ENCODE measurements at places on chromosomes 11 and 22. TPM values are rescaled to one million over a fixed set of nuclear protein-coding genes. Genes with fewer than 3 reads are reported as not detected.

The OR52I2 gene
- 0.03 TPM for polyA plus RNA-seq

The DEFB131B gene
- polyA plus RNA-seq: not detected

The GAL3ST1 gene
- 7.5 TPM for polyA plus RNA-seq

The KIAA1671 gene
- polyA plus RNA-seq: 6.1 TPM

The NF2 gene
- polyA plus RNA-seq: 15.0 TPM

The MUC15 gene
- polyA plus RNA-seq: not detected

Measured in GM23338 (cell line).